Right atrium auricular region (tissue), 2 donors: ENCODE measurements at places on chromosomes 3 and 15. TPM values are rescaled to one million over a fixed set of nuclear protein-coding genes. Genes with fewer than 3 reads are reported as not detected.

Gene COL6A5
- not detected for total RNA-seq

Gene TPRG1
- total RNA-seq, result 2.1 TPM

Gene SPTSSB
- not detected for total RNA-seq

Gene ANKRD34C
- not detected for total RNA-seq

Gene UACA
- total RNA-seq, result 18.4 TPM

Gene ITGA11
- 12.6 TPM for total RNA-seq

Gene ARL14
- not detected for total RNA-seq

DNA sequence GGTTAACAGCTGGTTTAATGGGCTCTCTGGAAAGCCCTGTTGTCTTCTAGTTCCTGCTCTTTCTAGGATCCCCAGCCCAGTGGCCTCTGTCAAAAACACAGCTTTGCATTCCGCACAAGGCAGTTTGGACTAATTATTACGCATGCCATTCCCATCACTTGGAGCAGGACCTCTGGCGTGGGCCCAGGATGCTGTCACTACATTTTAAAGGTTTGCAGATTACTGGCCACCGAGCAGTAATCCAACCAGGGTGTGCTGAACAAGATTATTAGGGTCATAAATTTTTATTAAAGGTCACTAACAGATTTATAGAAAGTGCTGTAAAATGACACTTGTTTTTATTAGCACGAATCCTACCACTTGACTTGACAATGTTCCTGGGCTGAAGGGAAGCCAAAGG lies 143.6 kb upstream of the SLC6A11 start:
- no peaks in the 10 kb centered on the region for H3K27me3 ChIP-seq
- H3K4me3 ChIP-seq, result no peak overlapping the region
- H3K27ac ChIP-seq, result no peak overlapping the region
- H3K4me1 ChIP-seq, result no peaks in the 10 kb centered on the region

- H3K27me3 ChIP-seq, result no peaks in the 10 kb centered on the region
- no peaks in the 10 kb centered on the region for H3K4me1 ChIP-seq
- no peak overlapping the region for H3K27ac ChIP-seq
- no peak overlapping the region for H3K4me3 ChIP-seq
- no peaks in the 10 kb centered on the region for H3K36me3 ChIP-seq
These were observed 97.6 kb upstream of the STRIT1 start for GRCh38 chr3:155391104-155391503.

DNA sequence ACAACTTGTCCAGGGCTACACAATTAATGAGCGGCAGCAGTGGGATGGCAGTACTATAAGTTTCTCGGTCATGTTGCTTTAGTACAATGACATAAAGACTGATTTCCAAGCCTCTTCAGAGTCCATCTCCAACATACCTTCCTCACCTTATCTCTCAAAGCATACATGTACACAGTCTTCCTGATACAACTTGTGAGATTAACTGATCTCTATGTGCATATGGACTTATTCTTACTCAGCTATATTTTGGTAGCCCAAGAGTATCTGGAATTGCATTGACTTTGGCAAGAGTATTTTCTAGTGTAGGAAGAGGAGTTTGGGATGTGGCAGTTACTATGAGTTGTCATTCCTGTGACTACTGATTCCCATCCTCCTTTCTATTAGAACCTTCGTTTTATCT lies 575.0 kb downstream of the EDEM1 start:
- H3K4me1 ChIP-seq, result no peaks in the 10 kb centered on the region
- H3K27me3 ChIP-seq, result no peaks in the 10 kb centered on the region
- no peaks in the 10 kb centered on the region for H3K36me3 ChIP-seq
- no peak overlapping the region for H3K4me3 ChIP-seq
- DNase-seq, result no peak

GRCh38 chr3:72274493-72275330 lies 489.8 kb upstream of the PROK2 start:
- no peak overlapping the region for H3K4me3 ChIP-seq
- peak; percentile 83 for DNase-seq
- no peak overlapping the region for H3K27ac ChIP-seq
- no peaks in the 10 kb centered on the region for H3K27me3 ChIP-seq
- peaks cover 43% of the 10 kb centered on the region for H3K4me1 ChIP-seq

GRCh38 chr15:70531576-70531975 lies 231.8 kb downstream of the UACA start:
- H3K4me3 ChIP-seq, result no peak overlapping the region
- no peak for DNase-seq
- H3K36me3 ChIP-seq, result no peaks in the 10 kb centered on the region
- no peak overlapping the region for H3K27ac ChIP-seq
- H3K27me3 ChIP-seq, result no peaks in the 10 kb centered on the region

- no peak overlapping the region for H3K4me3 ChIP-seq
- no peaks in the 10 kb centered on the region for H3K36me3 ChIP-seq
These were observed 501.0 kb downstream of the IGSF11 start for GRCh38 chr3:118533676-118534075.

- H3K4me3 ChIP-seq, result no peak overlapping the region
- no peaks in the 10 kb centered on the region for H3K27me3 ChIP-seq
- H3K36me3 ChIP-seq, result no peaks in the 10 kb centered on the region
- H3K4me1 ChIP-seq, result no peaks in the 10 kb centered on the region
- no peak for DNase-seq
- H3K27ac ChIP-seq, result no peak overlapping the region
These were observed 210.2 kb downstream of the THSD4 start for GRCh38 chr15:71325481-71325880.

- no peaks in the 10 kb centered on the region for H3K36me3 ChIP-seq
- no peak overlapping the region for H3K4me3 ChIP-seq
- no peaks in the 10 kb centered on the region for H3K27me3 ChIP-seq
- DNase-seq, result no peak
- H3K27ac ChIP-seq, result no peak overlapping the region
These were observed 21.1 kb upstream of the SKOR1 start for GRCh38 chr15:67803996-67804843.

DNA sequence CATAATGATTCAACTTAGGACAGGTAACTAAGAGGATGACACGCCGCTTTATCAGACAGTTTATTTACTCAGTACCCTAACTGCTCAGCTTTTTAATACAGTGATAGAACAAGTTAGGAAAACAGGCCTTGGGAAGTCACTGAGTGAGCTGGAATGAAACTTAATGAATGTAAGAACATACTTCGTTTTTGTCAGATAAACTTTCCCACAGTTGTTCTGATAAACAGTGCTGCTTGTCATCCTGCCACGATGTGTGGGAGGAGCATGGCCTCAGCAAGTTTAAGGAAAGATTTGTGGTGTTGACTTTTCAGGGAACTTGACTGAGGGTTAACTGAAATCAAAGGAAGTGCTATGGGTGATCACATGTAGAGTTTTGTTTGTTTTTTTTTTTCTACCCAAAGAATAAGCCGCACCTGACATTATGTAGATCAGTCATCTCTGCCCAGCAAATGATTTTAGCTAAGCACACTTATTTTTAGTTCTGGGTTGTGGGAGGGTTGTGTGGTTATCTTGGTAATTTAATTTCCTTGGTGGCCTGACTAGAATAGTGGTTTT lies 5.6 kb upstream of the P2RY14 start:
- H3K27me3 ChIP-seq, result no peaks in the 10 kb centered on the region
- no peaks in the 10 kb centered on the region for H3K36me3 ChIP-seq
- no peak for DNase-seq
- no peak overlapping the region for H3K4me3 ChIP-seq
- peaks cover 5% of the 10 kb centered on the region for H3K4me1 ChIP-seq

DNA sequence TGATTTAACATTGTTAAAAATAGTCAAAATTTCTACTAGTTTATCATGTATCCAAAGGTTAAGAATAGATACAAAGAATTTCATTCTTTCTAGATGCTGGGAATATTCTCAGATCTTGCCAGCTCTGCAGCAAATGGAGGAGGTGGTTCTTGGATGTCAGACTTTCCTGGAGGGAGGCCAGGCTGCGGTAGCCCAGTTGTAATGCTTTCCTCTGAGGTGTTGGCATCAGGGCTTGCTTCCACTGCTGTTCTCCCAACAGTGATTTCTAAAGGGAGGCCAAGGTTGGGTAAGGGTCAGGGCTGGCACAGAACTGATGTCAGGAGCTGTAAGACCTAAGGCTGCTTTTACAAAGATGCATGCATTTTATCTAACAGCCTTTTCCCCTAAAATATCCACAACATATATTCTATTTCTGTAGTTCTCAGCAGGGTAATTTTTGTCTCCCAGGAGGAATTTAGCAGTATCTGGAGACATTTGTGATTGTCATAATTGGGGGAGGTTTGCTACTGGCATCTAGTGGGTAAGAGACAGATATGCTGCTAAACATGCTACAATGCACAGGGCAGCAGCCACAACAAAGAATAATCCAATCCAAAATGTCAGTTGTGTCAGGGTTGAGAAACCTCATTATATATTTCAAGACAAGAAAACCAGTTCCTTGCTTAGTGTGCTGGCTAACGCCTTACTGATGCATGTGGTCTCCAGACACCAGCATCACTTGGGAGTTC lies 42.0 kb upstream of the SPTSSB start:
- no peaks in the 10 kb centered on the region for H3K27me3 ChIP-seq
- no peaks in the 10 kb centered on the region for H3K36me3 ChIP-seq
- peak; percentile 68 for DNase-seq

GRCh38 chr3:80152692-80153091 lies 384.9 kb upstream of the ROBO1 start:
- H3K27ac ChIP-seq, result no peak overlapping the region
- H3K4me1 ChIP-seq, result no peaks in the 10 kb centered on the region
- no peak overlapping the region for H3K4me3 ChIP-seq
- no peaks in the 10 kb centered on the region for H3K27me3 ChIP-seq
- DNase-seq, result no peak
- no peaks in the 10 kb centered on the region for H3K36me3 ChIP-seq

- no peak for DNase-seq
- no peak overlapping the region for H3K4me3 ChIP-seq
- no peaks in the 10 kb centered on the region for H3K27me3 ChIP-seq
- H3K27ac ChIP-seq, result no peak overlapping the region
- H3K4me1 ChIP-seq, result peaks cover 18% of the 10 kb centered on the region
These were observed 179.4 kb downstream of the FAM43A start for GRCh38 chr3:194865061-194865460.

DNA sequence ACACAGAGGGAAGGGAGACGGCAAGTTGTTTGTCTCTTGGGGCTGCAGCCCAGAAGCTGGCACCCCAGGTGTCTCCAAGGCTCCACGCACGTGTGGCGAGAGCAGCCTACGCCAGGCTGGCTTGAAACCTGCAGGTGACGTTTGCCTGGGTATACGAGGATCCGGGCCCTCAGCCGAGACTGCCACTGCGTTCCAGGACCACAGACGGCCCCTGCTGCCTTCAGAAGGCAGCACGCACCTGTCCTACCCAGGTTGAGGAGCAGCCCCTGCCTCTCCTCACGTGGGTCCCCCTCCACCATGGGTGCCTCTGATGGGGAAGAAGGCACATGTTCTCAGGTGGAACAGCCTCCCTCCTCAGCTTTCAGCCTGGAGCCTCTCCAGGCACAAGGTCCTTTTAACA lies 75.3 kb upstream of the PRR20G start:
- H3K27ac ChIP-seq, result no peak overlapping the region
- no peaks in the 10 kb centered on the region for H3K36me3 ChIP-seq
- H3K4me1 ChIP-seq, result no peaks in the 10 kb centered on the region
- DNase-seq, result no peak
- no peaks in the 10 kb centered on the region for H3K27me3 ChIP-seq

DNA sequence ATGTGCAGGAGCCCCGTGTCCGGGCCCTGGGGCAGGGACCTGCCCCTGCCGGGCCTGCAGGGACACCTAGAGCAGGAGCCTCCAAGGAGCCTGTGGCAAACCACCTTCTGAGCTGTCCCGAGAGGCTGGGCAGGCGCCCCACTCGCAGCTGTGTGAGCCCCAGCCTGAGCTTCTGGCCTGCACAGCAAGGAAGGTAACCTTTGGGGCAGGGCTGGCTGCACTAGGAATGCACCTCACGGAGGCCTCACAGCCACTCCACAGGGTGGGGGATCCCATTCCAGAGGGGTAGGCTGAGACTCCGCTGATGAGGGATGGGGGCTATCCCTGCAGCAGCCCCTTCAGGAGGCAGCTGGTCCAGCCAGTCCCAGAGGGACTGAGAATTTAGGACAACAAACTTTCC lies 68.1 kb downstream of the DNAJB8 start:
- H3K4me1 ChIP-seq, result peaks cover 31% of the 10 kb centered on the region
- H3K27me3 ChIP-seq, result no peaks in the 10 kb centered on the region
- no peak for DNase-seq
- no peak overlapping the region for H3K4me3 ChIP-seq

DNA sequence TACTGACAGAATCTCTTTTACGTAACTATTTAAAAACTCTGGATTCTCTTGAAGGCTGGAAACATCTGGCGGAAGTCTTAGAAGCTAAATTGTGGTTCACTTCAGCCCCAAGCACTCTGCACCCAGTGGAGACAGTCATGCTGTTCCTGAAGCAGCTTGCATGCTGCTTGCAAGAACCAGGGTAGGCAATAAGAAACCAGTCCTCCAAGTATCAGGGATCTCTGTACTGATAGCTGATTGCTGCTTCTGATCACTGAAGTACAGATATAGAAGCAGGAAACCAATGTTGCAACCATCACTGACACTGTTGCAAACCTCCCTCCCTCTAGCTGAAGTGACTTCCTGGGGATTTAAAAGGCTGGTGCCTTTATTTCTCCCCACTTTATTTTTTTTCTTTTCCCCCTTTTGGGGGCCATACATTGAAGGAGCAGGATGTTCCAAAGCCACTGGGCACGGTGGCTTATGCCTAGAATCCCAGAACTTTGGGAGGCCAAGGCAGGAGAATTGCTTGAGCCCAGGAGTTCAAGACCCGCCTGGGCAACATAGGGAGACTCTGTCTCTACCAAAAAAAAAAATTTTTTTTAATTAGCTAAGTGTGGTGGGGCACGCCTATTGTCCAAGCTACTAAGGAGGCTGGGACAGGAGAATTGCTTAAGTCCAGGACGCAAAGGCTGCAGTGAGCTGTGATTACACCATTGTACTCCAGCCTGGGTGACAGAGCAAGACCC lies 15.3 kb downstream of the SPCS1 start:
- DNase-seq, result no peak
- no peaks in the 10 kb centered on the region for H3K4me1 ChIP-seq
- no peak overlapping the region for H3K27ac ChIP-seq
- no peaks in the 10 kb centered on the region for H3K27me3 ChIP-seq
- H3K4me3 ChIP-seq, result no peak overlapping the region
